MCF 10A (cell line): ENCODE measurements at places on chromosomes 2 and 18.

GRCh38 chr2:109272461-109272860, 143.5 kb downstream of the SH3RF3 start:
- no peak for DNase-seq

DNA sequence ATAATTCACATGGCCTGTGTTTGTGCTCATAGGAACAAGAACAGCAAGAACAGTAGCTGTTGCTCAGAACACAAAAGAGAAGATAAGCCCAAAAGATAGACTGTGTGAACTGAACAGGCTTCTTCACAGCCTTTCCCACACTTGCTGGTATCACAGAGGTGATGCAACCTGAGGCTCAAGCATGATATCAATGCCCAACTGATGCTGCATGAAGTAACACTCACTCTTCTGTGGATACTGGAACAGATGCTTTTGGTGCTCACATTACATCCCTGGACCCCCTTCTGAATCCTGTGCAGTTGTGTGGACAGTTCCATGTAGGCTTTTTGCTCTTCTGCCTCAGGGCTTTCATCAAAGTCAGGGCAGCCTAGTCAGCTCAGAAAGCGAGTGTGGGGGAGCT, 88.4 kb upstream of the RND3 start:
- DNase-seq: no peak

- DNase-seq: no peak
These were observed 85.4 kb downstream of the MYL12B start for GRCh38 chr18:3347286-3347803.

DNA sequence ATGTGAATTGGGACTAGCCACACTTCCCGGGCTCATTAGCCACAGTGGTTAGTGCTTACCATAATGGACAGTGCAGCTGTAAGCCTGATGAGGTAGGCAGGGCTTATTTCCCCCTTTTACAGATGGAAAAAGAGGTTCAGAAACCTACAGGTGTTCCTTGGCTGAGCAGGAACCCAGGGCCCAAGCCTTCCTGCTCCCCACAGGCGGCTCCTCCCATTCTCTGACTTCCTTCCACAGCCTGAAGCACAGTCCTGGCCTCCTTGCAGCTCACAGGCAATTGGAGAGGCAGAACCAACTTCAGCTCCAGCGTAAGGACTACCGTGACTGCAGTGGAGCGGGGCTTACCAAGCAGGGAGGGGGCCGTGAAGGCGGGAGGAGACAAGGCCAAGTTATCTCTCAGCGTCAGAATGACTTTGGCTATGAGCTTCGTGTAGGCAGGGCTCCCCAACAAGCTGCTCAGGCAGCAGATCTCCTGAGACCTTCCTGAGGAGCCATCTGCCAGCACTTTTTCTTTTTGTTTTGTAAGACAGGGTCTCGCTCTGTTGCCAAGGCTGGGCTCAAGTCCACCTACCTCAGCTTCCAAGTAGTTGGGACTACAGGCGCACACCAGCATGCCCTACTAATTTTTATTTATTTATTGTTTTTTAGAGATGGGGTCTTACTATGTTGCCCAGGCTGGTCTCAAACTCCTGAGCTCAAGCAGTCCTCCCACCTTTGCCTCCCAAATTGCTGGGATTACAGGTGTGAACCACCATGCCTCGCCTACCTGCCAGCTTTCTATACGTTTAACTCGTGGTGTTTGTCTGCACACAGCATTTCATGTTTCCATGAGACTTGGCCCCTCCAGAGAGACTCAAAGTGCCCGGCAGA, 34.2 kb upstream of the NT5DC4 start:
- DNase-seq: no peak

DNA sequence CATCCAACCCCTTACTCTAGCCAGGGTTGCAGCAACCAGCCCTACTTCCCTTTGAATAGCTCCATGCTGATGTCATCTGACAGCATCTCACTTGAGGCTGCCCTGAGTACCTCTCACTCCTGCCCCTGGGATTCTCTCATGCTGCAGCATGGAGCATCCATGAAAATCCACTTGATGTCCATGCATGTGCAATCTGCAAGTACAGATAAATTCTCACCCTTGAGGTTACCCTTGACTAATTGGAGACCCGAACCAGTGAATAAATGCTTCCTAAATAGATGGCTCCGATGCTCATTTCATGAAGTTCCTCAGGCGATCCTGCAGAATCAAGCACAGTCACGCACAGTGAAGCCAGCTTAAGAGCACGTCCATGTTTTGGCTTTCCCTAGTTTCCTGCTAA, 298.3 kb downstream of the RBM43 start:
- no peak for DNase-seq

GRCh38 chr2:108911401-108911800, 77.6 kb downstream of the EDAR start:
- no peak for DNase-seq

DNA sequence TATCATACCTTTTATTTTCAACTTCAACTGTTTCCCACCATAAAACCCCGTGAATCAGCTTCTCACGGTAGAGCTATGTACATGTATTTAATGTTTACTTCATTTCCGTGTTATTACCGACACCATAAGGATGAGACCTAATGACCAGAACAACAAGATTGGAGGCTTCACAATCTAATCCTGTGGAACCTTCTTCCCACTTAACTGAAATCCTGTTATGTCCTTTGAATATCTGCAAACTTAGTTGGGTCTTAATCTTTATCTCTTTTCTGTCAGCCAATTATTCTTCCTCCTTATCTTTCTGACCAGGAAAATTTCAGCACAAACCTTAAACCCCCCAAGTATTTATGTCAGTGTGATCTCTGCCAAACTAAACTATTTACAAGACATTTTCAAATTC, 214.4 kb downstream of the TMX3 start:
- DNase-seq: no peak

DNA sequence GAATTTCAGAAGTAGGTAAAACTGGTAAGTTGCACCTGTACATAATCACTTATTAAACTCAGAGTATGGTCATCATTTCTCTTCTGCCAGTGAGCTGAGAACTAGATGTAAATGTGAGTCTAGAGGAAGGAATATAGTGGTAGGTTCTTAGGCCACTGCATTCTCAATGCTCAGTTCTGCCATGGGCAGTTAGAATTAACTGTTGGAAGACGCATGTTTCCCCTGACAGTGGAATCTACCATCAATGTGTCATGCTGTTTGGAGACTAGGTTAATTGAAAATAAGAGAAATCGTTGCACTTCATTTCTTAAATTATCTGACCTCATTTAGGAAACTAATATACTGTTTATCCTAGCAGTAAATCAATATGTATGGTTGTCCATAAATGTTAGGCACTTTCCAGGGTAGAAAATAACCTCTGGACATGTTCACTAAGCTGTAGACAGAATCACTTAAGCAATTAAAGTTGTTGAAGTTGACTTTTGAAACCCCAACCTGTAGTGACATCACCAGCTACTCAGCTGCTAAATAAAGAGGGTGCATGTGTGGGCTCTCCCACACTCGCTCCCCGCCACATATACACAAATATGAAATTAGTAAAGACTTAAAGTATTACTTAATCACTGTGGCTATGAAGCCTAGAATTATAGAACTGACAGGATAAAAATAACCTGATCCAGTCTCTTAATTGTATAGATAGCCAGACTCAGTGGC, 91.5 kb upstream of the NOSTRIN start:
- DNase-seq: no peak

DNA sequence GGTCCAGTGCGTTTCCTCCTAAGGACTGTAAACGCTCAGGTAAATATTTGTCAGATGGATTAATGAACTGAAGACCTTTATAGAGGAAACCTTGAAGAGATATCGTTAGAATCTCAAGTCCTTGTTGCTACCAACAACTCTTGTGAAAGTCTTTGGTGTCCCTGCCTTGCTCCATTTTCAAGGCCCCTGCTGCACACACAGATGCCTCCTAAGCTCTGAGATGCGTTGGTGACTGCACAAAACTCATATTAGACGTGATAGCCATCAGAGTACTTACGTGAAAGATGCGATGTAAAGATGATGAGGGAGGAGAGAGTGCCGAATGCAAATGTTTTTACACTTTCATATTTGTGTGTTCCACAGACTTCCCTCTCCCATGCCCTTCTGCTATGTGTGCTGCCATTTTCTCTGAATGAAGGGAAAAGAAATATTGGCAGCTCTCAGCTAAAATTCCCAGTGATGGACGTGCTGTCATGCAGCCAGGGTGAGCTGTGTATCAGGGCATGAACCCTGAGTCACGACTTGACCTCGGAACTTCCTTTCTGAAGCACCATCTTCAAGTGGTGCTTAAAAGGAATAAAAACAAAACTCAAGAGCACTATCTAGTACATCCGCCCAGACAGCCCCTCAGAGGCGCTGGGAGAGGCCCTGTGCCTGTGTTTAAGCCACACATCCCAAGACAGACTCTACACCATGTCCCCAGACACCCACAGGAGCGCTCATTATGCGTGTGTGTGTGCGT, 117.4 kb downstream of the FAM210A start:
- DNase-seq: no peak
